Heart right ventricle (tissue), 16 donors: ENCODE measurements at places on chromosomes 16 and 17. TPM values are rescaled to one million over a fixed set of nuclear protein-coding genes. Genes with fewer than 3 reads are reported as not detected.

PIRT gene
- polyA plus RNA-seq: not detected

HSPB9 gene
- polyA plus RNA-seq: 0.29 TPM

FOXN1 gene
- not detected for polyA plus RNA-seq

CMIP gene
- 7.2 TPM for polyA plus RNA-seq

ABCC12 gene
- 0.01 TPM for polyA plus RNA-seq

C17orf67 gene
- 0.25 TPM for polyA plus RNA-seq

CIITA gene
- polyA plus RNA-seq: 25.3 TPM

SRRM2 gene
- polyA plus RNA-seq: 182 TPM

ITPRIPL2 gene
- polyA plus RNA-seq: 5.0 TPM

PRR35 gene
- polyA plus RNA-seq: not detected

DNA sequence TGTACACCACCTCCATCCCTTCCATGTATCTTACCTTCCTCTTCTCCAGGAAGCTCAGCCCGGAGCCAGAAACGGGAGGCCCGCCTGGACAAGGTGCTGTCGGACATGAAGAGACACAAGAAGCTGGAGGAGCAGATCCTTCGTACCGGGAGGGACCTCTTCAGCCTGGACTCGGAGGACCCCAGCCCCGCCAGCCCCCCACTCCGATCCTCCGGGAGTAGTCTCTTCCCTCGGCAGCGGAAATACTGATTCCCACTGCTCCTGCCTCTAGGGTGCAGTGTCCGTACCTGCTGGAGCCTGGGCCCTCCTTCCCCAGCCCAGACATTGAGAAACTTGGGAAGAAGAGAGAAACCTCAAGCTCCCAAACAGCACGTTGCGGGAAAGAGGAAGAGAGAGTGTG is 756 bp upstream of the MVP start:
- DNase-seq: no peak

GRCh38 chr17:50060951-50061712 is 5.2 kb downstream of the ITGA3 start:
- DNase-seq: peak; percentile 83

GRCh38 chr17:45243750-45244149 is 18.1 kb downstream of the SPATA32 start:
- no peak for DNase-seq

- DNase-seq: peak; percentile 36
These were observed at the start of gene HS3ST3A1 for GRCh38 chr17:13601776-13602551. TSS of gene HS3ST3A1 (minus strand) at chr17:13601929. CDS start at chr17:13601129, 800 bp downstream.

DNA sequence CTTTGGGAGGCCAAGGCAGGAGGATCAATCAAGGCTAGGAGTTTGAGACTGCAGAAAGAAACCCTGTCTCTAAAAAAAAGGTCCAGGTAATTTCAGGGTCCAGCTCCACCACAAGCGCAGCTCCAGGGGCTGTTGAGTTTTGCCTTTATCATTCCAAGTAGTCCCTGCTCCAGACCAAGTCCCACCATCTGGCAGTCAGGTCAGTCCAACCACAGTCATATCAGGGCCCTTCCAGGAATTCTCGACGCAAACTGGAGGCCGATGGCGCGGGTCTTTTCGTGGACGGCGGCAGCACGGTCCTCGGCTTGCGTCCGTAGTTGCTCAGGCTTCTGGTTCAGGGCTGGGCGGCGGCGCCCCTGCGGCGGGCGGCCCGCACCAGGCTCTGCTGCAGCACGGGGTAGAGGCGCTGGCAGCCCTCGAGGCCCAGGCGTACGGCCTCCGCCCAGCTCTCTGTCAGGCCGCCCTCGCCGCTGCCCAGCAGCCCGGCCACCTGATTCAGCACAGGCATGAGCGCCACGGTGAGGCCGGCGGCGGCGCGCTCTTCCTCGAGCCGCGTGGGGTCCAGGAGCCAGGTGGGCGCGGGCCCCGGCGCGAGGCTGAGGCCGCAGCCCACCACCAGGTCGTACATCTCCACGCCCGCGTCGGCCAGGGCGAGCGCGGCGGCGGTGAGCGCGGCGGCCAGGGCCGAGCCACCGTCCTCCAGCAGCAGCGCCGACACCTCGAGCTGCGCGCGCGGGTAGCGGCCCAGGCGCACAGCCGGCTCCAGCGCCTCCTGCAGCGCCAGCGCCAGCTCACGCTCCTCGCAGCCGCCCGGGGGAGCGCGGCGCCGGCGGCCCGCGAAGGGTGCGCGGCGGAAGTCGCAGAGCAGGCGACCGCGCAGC is 752 bp downstream of the EXOSC6 start:
- DNase-seq: peak; percentile 40

GRCh38 chr17:82236142-82236971 is 7.5 kb downstream of the SLC16A3 start:
- no peak for DNase-seq

- no peak for DNase-seq
These were observed 5.0 kb downstream of the NECAB2 start for GRCh38 chr16:83973077-83973476.

DNA sequence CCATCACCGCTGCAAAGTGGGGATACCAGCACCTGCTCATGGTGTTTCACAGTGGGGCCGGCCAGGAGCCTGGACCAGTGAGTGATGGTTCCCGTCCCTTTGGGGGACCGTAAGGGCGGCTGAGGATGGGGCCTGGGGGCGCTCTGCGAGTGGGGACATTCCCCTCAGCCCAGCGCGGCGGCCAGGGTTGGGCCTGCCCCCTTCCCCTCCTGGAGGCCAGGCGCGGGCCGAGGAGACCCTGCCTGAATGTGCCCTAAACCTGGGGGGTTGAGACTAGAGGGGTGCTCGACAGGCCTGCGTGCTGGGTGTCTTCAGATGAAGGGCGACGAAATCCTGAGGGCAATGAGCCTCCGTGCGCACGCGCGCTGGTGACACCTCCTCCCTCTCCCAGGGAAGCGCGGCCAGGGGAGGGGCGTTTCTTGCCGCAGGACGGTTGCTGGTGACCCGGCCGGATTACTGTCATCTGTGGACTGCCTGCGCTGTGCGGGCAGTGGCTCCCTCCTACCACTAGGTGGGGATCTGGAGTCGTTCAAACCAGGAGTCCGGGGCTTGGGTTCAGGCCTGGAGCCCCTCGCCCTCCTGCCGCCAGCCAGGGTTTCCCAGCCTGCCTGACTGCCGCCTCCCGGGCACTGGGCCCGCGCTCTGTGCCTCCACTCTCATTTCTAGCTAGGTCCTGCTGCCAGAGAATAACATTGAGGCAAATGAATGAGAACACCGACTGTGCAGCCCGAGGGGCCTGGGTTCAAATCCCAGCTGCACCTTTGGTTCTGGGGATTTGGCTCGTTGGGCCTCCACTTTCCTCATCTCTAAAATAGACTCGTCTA is 17.1 kb downstream of the TBX2 start:
- peak; percentile 90 for DNase-seq

DNA sequence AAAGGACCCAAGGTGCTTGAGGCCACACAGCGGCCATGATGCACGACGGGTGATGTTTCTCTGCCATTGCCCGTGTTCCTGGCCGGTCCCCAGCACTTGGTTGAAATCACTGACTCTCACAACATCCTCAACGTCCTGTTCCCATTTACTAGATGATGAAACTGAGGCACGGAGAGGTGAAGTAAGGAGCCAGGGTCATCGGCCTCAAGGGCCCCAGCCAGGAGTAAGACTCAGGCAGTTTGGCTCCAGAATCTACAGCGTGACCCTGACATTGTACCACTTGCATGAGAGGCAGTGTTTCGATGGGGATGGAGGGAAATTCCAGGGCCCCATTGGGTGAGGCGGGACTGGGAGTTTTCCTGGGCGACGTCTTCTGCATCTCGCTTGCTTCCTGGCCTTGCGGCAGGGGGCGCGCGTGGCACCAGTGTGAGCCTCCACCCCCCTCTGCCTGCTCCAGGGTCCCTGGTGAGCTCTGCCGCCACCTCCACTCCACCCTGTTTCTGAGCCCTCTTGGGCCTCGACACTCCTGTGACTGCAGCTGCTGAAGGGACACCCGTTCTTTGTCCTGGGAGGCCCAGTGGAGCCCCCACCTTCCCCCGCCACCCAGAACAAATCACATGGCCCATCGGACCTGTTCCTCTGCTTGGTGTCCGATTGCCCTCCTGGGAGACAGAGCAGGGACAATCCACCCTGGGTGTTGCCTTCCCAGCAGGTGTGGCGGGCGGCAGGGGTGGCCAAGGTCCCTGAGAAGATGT is 133.0 kb upstream of the GSE1 start:
- DNase-seq: peak; percentile 40

DNA sequence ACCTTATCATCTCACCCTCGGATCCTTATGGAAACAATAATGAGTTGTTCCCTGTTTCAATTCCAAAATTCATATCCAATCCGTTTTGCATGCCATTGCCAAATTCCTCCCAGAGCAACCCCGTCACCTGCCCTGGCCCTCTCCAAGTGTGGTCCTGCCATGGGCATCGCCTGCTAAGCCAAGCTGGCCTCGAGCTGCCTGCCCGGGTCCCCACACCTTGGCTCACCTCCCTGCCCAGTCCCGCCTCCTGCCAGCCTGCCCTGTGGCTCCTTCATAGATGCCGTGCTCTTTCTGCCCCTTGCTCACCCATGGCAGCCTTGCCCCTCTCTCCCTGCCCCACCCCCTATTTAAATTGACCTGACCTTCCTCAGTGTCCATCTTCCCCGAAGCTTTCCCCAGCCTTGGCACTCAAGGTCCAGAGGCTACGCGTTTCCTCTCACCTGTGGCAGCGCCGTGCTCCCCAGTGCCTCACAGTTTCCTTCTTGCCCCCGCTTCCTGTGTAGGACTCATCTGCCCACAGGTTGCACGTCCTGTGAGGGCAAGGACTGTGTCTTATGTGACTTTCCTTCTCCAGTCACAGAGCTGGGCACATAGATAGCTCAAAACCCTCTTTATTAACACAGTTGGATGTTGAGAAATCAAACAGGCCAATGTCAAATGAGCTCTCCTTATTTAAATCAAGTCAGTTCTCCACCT is 12.7 kb downstream of the MAPT start:
- no peak for DNase-seq

GRCh38 chr17:75683583-75683982 is 16.4 kb downstream of the SAP30BP start:
- no peak for DNase-seq

GRCh38 chr16:50900391-50900942 is 158.6 kb downstream of the CYLD start:
- no peak for DNase-seq

- DNase-seq: no peak
These were observed 2.6 kb downstream of the WNT9B start for GRCh38 chr17:46853896-46854444.

DNA sequence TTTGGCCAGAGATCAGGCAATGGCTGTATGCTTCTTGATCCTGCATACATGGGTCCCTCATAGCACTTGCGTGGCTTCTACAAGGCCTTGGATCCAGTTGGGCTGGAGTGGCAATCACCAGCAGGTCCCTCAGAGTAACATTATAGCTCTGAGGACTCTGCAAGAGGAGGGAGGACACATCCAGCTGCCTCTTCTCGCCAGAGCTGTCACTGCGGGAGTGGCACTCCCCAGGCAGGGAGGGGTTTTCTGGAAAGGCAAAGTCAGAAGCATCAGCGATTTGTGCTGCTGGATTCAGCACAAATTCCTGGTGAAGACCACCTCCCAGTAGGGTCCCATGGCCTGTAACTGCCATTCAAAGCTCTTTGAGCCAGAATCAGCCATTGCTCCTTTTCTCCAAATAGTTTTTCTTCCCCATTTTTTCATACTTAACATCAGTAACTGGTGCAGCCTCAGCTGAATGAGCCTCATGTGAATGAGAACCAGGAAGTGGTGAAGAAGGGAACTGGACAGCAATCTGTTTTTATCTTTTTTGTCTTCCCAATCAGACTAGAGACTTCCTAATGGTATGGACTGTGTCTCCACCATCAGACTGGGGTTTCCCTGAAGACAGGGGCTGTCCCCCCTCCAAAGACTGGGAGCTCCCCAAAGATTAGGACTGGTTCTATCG is 40.6 kb upstream of the HOXB13 start:
- no peak for DNase-seq

DNA sequence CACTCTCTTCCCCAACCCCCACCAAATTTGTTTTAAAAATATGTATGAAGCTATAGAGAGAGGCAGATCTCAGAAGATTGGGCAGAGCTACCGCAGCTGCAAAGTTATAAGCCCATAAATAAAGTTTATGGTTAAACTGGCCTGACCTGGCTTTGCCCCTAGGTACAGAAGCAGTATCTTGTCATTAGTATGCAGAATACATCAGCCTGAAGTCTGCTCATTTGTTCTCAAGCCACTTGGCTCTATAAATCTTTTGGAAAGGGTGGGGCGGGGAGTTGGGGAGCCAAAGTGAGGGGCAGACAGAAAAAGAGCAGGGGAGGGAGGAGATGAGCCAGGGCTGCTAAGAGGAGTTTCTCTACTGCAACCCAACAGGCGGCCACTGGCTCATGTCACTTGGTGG is 113.2 kb downstream of the SOX9 start:
- no peak for DNase-seq
